ENCODE measurements at places on chromosomes 7 and 10.

DNA sequence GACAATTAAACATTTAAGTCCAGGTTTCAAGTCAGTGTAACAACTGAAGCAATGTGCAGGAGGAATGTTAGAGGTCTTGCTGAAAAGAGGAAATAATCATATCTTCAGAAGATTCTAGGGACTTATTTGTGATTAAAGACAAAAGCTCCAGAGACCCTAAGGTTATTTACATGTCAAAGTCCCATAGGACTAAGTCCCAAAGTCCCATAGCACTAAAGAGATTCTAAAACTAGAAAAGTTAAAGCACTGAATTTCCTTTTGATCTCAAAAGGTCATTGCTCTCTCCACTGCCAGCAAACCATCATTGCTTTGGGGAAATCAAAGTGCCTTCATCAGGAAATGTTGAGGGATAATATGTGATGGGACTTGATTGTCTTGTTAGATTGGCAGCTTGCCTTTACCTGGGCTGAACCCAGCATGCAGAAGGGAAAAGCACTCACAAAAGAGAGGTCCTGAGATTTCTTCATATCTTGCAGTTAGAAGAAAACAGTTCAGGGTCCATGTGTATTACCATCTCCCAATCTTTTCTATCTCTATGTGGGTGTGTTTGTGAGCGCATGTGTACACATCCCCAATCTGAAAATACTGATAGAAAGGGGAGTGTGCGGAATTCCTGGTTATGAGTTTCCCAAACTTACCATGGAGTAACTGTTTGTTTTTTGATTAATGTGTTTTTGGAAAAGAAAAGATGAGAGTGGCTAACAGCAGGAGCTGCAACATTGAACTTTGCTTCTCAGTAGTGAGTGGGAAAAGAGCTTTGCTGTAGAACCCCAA is 21.8 kb downstream of the NUDT13 start:
- DNase-seq, result no peak

GRCh38 chr10:100341953-100342626 is 4.9 kb upstream of the SCD start:
- no peak for DNase-seq

DNA sequence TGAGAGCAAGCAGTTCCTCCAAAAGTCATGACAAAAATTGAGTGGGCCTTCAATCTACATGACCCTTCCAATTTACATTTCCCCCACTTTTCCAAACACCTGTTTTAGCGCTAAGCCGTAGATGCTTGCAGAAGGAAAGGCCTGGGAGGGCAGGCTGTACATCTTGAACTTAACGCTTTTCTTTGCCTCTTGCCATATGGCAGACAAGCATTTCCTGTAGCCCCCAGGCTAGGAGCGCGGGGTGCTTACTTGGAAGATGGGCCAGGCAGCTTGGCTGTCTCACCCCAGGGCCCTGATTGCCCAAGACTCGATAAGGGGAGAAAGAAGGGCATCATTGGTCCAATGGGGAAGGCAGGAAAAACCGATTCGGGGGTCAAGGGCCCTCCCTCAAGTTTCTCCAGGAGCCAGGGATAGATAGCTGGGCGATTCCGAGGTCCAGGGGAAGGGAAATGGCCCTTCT is 1.8 kb downstream of the HOXA10 start:
- no peak for DNase-seq

GRCh38 chr7:918118-918425 is 36.4 kb downstream of the ADAP1 start:
- DNase-seq, result no peak

DNA sequence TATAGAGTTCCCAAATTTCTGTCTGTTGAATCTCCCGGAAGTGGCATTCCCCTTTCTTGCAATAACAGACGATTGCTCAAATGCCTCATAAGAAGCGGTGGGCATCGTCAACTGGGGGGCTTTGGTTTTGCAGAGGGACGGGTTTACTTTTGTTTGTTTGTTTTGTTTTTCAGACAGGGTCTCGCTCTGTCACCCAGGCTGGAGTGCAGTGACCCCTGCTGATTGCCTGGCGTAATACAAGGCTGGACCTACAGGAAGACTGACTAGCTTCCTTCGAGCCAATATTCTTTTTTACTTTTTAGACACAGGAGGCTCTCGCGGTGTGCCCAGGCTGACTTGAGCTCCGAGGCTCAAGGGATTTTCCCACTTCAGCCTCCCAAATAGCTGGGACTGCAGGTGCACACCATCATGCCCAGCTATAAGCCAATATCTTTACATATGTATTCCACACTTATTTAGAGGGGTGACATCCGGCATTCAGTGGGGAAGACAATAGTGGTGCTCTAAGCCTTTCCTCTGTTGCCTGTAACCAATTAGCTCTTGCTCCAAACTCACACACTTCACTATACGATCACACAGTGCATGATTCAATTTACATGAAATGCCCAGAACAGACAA is 58.1 kb downstream of the FHIP2A start:
- no peak for DNase-seq

Measured in cerebellar nuclear complex (tissue), 1 donor.